ENCODE measurements at places on chromosomes 5 and 9.

- DNase-seq = no peak
These were observed 106.0 kb downstream of the ARRDC3 start for GRCh38 chr5:91277093-91277626.

DNA sequence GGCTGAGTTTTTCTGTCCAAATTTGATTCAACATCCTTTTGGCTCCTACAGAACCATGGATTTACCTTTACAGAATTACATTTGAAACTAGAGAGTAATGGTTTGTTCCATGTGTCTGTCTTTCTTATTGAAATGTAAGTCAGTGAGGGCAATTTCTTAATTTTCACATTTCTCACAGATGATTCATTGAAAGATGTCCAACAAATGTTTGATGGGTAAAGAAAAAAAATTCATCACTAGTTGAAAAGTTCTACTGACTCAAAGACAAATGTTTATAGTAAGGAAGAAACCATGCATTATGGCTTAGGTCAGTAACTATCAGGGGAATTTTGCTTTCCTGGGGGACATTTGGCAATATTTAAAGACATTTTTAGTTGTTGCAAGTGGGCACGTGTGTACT is 131.6 kb upstream of the TRPM3 start:
- no peak for DNase-seq

- DNase-seq = no peak
These were observed 6.7 kb downstream of the FAF2 start for GRCh38 chr5:176454724-176455394.

DNA sequence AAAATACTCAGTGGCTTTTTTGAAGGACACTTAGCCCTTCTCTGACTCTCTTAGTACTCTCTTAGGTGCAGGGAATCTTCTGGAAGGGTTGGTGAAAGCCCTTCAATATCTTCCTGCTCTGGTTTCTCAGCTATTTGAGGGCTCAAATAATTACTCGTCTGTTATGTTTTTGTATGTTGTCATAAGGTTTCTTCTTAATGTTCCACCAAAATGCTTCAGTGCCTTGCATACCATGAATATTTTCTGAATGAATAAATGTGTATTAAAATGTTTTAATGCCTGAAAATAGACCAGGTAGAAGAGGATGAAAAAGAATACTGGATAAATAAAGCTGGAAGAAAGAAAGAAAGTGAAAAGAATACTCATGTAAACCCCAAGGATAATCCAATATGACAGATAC is 124.3 kb downstream of the STK32A start:
- DNase-seq = no peak

DNA sequence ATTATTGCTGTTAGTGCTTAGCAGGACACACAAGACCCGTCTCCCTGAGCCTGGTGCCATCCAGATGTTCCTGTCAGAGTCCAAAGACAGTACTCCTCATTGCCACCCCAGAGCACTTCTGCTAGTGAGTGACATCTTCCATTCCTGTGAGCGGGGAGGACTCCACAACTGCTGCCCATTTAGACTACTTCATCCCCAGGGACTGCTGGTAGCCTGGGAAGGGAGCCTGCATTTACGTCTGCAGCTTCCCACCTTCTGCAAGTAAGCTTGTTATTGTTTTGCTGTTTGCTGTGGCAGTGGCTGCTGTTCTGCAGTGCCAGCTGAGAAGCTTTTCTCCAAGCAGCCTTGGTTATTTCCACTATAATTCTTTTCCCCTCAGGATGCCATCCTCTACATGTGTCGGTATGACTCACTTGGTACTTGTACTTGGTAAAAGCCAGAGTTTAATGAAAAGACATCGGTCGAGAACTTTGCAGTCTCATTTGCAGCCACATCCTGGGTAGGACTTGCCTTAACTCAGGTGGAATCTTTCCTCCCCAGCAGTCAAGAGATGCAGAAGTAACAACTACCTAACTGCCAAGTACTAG is 10.6 kb upstream of the MAP1B start:
- DNase-seq = no peak

GRCh38 chr5:39016587-39017275 is 57.5 kb downstream of the RICTOR start:
- DNase-seq = no peak

DNA sequence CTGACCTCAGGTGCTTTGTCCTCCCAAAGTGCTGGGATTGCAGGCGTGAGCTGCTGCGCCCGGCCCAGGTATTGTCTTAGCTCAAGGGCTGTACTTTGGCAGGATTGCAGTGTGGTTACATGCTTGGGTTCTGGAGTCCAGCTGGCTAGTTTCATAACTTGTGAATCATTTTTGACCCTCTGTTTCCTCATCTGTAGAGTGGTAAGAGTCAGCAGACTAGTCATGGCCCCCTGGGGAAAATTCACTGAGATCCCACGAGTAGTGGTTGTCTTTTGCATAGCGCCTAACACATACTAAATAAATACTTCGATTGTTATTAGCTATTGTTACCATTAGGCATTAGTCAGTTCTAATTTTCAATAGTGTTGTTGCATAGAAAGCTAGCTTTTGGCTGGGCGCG is 14.3 kb downstream of the PTPA start:
- DNase-seq = no peak

Data from HS-27A (cell line).